SJSA1 (cell line): ENCODE measurements at places on chromosomes 3 and 15.

- DNase-seq = no peak
These were observed 82.6 kb downstream of the PDZRN3 start for GRCh38 chr3:73542136-73542535.

DNA sequence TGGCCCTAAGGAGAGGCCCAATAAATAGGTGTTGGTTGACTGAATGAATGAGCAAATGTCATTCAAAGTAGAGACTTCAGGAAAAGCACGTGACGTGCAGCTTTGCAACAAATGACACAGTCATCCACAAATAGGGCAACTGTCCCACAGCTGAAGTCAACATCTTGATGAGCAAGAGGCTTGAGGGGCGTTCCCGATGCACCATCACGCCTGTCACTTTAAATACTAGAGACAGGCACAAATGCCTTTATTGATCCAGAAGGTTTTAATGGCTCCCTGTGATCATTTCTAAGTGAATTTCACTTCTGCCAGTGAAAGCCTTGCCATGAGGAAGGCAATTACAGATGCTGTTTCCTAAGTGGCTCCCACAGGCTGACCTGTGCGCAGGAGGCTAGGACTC is 43.6 kb downstream of the ABTB1 start:
- no peak for DNase-seq

DNA sequence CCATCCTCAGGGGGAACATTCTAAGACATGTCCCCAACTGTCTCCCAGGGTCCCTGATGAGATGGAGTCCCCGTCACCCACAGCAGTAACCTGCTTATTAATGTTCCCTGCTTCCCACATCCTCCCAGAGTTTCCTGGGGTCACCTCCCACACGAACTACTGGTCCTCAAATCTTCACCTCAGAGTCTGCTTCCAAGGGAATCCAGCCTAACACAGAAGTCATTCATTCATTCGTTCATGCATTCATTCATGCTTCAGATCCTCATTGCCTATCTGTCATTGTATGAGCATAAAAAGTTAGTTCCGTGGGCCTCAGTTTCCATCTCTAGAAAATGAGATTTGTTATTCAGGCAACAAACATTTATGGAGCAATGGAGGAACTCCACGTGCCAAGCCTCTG is 516.2 kb downstream of the SHQ1 start:
- DNase-seq = no peak

GRCh38 chr15:42890161-42890913 is 30.2 kb downstream of the TTBK2 start:
- peak; percentile 78 for DNase-seq

DNA sequence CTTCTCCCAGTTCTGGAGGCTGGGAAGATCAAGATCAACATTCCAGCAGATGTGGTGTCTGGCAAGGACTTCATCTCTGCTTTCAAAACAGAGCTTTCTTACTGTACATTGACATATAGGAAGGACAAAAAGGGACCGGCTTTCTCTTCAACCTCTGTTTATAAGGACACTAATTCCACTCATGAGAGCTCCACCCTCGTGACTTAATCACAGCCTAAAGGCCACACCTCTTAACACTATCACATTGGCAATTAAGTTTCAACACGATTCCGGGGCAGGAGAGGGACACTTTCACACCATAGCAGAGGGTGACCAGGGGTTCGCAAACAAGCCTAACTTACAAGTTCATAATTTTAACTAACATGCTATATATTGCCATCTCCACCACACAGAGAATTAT is 231.5 kb downstream of the MAGI1 start:
- no peak for DNase-seq

DNA sequence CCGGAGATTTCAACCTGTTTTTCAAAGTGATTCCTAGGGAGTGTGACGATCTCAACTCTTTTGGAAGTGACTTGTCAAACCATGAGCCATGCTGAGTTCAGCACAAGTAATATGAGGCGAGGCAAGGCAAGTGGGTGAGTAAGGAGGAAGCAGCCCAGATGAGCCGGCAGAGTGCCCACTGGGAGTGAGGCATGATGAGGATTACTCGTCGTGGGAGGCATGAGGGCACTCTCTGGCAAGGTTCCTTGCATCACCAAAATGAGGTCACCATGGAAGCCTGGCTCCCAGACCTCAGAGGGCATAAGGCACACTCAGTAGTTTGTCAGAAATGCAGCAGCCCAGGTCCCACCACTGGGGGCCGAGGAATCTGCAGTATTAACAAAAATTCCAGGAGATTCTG is 636.1 kb downstream of the MAGI1 start:
- DNase-seq = peak; percentile 12

GRCh38 chr3:181700168-181701087 is 11.3 kb upstream of the SOX2 start:
- peak; percentile 75 for DNase-seq

- DNase-seq = peak; percentile 16
These were observed 47.5 kb downstream of the ALDH1L1 start for GRCh38 chr3:126132751-126133511.

DNA sequence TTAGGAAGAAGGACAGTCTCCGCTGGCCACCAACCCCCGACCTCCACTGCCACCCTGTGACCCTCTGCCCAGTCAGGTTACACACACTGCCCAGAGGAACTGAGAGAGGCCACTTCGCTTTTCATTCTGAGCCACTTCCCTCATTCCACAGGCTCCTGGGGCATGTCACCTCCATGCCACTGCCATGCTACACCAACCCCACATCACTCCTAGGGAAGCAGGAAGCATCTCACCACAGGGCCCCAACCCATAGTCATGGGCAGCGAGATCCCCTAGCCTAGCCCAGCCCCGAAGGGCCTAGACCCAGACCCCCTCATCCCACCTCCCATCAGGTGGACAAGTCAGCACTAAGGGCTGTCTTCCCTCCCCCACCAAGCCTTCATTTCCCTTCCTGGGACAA is 1.4 kb downstream of the PLCB2 start:
- no peak for DNase-seq

DNA sequence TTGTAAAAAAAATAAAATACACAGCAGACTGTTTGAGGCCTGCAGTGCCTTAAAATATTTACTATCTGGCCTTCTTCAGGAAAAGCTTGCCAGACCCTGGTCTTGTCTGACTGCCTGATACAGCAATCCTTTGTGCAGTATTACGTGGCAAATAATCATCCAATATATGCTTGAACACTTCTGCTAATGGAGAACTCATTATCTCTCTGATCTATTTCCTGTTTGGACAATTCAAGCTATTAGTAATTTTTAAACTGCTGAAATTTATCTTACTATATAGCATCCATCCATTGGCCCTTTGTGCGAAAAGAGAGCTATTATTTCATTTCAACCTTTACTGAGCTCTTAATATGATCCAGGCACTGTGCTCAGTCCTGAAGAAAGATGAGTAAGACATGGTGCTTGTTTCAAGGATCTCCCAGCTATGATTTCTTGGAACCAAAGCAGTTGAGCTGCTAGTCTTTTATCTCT is 15.9 kb downstream of the ATG7 start:
- no peak for DNase-seq

DNA sequence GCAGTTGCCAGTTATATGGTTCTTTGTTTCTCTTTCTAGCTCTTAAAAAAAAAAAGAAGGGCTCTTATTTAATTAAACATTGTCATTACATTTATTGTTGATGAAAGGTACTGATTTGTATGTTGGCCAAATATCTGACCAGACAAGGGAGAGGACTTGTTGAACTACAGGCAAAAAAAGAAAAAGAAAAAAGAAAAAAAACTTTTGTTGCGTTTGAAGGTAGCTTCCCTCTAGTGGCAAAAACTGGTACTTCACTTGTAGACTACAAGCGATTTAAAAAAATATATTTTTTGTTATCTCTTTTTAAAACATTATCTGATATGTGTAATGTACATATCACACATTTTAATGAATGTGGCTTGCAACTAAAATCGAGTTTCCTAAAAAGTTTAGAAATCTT is 280.6 kb downstream of the ROBO2 start:
- DNase-seq = peak; percentile 3

DNA sequence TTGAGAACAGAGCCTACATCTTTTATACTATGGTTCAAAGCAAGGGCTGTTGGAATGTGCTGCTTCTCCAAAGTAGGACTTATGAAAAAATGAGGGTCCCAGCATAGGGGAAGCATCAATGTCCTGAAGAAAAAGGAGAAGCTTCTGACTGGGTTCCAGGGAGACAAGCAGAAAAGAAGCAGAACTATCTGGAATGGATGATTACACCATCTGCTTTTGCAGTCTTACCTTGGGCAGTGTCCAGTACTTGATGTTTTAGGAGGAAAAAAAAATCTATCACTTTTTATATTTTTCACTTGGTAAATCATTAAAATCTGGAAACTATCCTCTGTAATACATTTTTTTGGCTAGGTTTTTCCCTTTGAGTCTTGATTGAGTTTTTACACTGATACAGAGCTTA is 57.9 kb upstream of the DPH6 start:
- DNase-seq = no peak

GRCh38 chr3:183619624-183620251 is 15.7 kb upstream of the KLHL24 start:
- DNase-seq = no peak

GRCh38 chr15:74817370-74817737 is 4.7 kb downstream of the LMAN1L start:
- no peak for DNase-seq

DNA sequence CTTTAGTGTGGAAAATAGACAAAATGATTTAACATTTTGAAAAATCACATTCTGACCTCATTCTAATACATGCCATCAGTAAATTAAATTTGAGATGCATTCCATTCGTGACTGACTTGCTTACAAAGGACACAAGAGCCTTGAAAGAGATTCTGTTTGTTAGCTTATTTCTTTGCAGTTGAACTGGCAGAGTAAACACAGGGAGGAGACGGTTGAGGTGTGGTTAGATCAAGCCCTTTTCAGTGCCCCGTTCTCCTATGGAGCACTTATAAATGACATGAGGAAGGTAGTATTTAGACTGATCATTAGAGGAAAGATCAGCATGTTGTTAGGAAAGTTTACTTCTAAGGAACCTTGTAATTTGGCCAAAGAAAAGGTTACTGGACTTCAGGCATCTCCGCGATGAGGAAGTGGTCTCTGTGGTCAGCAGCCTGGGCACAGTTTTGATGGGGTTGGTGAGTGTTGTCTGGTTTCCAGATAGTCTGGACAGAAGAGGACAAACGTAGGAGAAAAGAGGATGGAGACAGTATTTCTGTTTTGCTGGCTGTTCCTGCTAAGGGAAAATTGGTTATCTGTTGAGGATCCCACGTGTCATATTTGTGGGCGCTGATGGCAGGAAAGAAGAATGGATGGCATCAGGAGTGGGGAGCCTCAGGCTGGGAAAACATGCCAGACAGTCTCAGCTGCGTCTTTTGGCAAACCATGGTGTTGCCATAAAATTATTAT is 328.9 kb upstream of the TBL1XR1 start:
- DNase-seq = peak; percentile 57

DNA sequence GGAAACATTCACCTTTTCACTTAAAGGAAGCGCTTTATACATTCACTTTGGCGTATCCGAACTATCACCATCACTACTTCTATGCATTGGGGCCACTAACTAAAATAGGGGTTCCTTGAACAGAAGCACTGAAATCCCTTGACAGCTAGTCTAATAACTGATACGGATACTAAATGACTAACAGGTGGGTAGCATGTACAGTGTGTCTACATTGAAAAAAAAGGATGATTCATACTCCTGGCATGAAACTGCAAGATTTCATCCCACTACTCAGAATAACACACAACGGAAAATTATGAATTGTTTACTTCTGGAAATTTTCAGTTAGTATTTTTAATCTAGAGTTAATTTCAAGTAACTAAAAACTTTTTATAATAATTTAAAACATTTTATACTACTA is 96.7 kb downstream of the SMARCC1 start:
- DNase-seq = no peak

DNA sequence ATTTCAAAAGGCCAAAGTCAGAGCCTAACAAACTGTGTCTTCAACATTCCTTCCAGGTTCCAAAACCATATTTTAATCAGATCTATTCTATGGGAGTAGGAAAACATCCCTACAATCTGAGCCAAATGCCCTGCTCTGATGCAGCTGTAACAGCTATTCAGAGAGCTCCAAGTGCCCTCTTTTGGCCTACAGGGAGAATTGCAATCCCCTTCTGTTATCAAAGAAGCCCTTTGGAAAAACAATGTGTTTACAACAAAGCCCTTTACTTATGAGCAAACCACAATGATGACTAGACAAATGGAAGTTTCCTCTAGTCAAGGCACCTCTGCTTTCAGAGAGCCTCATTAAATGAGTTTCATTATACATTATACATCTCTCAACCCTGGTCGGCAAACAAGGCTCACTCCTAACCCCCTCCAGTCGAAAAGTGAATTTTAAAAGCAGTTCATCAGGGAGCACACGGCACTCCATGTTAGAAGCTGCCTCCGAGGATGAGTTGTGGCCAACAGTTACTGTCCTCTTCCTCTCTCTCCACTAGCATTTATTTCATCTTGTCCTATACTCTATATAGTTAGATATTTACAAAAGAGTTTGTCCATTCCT is 42.6 kb upstream of the TMCO5A start:
- no peak for DNase-seq

DNA sequence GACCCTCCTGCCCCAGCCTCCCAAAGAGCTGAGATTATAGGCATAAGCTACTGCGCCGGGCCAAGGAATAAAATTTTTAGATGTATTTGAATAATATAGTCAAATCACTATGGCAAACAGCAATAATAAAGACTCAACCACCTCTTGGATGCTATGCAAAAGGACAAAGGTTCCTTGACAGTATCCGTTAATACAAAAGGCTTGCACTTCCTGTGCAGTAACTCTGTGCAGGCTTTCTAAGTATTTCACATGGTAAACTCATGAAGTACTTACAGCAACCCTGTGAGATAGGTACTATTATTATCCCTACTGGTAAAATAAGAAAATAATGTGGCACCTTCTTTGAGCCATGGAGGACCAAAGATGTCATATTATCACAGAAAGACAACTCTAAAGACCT is 86.8 kb downstream of the SHQ1 start:
- DNase-seq = no peak

DNA sequence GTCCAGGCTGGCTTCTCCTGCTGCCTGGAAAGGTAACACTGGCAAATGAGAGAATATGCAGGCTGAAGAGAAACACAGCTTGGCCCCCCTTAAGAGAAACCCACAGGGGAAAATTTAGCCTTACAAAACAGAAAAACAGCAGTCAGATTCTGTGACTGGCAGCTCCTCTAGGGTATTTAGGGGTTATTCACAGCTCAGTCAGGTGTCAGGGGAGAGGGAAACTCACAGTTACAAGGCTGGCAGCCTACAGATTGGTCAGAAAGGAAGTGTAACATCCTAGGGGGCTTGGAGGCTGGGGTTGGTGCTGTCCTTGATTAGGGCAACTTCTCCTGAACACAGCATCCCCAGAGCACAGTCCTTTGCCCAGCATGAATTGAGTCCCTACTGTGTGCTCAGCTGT is 81.4 kb downstream of the SEMA5B start:
- DNase-seq = no peak

DNA sequence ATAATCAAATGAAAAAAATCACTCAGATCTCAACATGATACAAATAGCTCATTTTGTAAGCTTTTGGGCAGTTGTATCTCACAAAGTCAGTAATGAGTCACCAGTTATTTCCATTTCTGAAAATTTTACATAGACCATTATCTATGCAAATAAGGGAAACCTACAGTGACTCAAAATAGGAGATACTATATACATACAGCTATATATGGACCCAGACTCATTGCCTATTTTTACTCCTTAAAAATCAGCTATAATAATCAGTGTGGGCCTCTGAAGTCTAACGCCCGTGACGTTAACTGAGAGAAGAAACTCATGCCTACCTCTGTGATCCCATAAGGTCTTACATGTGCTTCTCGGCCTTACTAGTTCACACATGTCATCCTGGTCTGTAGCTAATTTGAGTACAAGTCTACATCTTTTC is 31.6 kb downstream of the LRIG1 start:
- no peak for DNase-seq
